LoVo (cell line): ENCODE measurements at places on chromosomes 13 and 19.
A peak's percentile ranks its signal among the peaks of the same experiment; 100 is the strongest.

- DNase-seq = no peak
Measured at GRCh38 chr19:47111006-47111621, 2.5 kb downstream of the ZC3H4 start.

- no peak for DNase-seq
Measured at GRCh38 chr19:13573056-13573667, 66.9 kb upstream of the CACNA1A start.

DNA sequence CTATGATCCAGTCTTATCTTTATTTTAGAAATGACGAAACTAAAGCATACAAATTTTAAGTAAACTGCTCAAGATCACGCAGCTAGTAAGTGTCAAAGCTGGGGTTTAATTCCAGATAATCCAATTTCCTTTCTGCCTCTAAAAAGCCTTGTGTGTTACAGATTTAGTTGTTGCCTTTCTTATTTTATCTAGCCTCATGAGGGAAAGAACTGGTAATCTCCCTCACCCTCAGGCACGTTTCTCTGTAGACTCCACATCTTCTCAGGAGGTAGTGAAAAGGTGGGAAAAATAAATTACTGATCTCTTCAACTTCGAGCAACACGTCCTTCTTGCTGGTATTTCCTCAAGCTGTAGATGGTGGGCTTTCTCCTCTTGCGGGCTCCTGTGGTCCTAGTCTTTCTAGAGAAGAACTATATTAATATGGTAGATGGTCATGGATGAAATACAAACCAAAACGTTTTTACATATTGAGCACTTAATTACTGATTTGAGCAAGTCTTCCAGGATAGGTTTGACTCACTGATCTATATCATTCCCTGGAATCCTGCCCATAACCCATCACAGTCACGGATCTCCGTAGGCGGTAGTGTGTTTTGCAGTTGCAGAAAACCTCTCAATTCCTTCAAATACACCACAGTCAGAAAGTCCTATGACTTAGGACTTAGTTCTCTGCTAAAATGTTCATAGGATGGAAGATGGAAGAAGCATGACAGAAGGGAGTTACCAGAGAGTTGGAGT lies 519.5 kb downstream of the DCT start:
- DNase-seq = no peak

DNA sequence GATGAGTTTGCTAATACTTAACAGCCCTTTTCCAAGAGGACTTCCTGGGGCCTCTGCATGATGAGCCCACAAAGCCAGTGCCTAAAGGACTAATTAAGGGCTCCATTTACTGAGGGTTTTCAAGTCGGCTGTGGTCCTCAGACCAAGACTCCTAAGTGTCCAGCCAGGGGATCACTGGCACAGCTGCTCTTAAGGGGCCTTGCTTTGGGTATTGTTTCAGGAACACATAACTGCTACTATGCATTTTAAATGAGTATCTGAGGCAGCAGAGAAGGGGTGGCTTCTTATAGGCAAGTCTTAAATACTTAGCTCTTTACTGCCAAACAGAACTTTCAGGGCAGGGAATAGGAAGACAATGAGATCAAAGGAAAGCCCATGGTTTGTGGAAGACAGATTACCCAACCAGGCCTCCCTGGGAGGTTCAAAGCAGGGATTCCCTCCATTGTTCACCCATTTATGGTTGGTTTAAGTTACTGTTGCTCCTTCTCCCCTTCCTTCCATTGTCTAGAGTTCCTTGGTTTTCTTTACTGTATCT lies 61.9 kb downstream of the TNFRSF19 start:
- DNase-seq = no peak

DNA sequence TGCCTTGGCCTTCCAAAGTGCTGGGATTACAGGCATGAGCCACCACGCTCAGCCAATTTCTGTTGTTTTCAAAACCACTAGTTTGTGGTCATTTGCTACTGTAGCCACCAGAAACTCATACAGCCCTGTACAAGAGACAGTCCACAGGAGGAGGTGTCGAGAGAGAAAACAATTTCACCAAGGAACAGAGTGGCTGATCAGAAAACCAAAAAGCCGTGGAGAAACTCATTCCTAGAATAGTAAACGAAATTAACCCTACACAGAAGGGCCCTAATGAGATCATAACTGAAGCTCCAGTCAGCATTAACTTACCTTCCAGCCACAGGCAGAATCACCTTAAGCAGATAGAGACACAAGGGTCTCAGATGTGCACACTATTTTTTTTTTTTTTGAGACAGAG lies 3.8 kb upstream of the CCDC124 start:
- DNase-seq = no peak

GRCh38 chr13:101433895-101434294 lies 17.6 kb upstream of the NALCN start:
- no peak for DNase-seq

DNA sequence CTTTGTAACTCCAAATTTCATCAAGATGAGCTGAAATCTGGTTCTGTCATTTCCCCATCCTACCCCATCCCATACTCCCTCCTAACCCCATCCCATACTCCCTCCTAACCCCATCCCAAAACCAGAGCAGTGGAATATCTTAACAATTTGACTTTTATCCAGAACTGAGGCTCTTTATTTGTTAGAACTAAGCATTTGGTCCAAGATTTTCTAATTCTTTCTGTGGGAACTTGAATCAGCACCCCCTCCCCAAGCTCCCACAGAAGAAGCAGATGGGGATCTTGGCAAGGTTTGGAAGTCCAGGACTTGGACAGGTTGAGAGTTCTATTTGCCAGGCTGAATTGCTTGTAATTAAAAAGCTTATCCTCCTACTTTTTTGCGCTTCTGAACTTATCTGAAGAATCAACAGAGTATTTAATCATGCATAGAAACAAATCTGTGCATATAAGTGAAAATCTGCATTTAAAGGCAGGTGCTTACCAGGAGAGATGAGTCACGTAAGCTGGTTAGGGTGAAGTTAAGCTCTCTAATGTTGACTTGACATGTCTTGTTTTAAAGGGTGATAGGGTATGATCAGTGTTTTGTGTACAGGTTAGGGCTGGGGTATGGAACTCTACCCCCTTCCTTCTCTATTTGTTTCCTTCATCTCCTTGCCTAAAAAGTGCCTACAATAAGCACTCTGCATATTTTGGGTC lies 111.1 kb downstream of the COG6 start:
- DNase-seq = no peak

DNA sequence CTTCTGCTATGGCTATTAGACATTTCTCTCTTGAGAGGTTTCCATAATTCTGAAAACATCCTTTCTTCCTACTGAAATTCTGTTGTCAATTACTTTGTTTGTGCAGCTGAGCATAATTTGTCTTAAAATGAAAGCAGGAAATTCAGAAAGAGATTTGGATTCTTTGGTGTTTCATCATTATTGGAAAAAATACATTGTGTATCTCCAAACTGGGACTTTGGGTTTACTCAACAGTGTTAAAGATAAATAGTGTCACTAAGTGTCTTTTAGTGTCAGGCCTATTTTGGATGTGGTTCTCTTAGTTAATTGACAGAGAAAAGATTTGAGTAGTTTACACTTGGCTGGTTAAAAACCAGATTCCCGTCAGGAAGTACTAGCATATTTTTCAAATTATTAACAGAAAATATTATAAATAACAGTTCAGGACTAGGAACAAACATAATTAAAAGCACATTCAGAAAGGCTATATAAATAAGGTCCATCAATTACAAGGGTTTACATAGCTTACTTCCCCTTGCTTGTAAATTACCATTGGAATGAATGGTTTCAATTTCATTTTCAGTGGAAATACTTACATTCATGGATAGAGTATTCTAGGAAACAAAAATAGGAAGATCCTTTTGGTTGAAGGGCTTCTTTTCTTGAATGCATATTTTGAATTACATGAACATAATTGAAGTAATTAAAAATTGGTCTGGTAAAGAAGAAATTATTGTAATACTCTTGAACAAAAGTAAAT lies 483.1 kb downstream of the GPC6 start:
- no peak for DNase-seq

GRCh38 chr19:44636439-44637389 lies 7.0 kb upstream of the PVR start:
- no peak for DNase-seq

DNA sequence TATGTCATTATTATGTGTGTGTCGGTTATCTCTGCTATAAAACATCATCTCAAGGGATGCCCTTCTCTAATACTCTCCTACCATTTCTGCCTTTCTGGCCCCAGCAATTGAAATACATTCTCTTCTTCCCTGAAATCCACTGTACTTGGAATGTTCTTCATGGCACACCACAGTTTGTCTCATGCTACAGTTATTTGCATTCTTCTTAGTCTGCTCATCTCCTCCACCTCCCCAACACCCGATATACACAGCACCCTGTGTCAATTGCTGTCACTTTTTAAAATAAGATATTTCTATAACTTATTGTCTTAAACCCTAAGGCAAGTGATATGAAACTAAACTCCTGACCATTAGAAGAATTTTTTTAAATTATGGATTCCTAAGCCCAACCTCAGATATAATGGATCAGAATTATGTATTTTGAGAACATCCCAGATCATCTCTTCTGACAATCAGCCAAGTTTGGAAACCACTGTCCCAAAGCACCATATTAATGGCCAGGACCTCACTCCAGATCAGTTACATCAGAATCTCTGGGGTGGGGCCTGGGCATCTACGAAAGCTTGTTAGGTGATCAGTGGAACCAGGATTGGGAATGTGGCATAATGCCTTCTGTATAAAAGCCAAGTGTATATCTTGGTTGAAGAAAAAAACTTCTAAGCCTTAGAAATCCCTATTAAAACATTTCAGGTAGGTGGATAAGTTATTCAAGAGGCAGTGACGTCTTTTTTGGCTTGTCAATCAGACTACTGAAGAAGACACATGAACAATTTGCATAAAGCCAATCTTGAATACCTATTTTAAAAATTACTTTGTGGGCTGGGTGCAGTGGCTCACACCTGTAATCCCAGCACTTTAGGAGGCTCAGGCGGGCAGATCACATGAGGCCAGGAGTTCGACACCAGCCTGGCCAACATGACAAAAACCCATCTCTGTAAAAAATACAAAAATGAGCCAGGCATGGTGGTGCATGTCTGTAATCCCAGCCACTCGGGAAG lies 30.0 kb upstream of the KBTBD7 start:
- DNase-seq = no peak

GRCh38 chr13:108755083-108755482 lies 125.7 kb downstream of the MYO16 start:
- DNase-seq = no peak

DNA sequence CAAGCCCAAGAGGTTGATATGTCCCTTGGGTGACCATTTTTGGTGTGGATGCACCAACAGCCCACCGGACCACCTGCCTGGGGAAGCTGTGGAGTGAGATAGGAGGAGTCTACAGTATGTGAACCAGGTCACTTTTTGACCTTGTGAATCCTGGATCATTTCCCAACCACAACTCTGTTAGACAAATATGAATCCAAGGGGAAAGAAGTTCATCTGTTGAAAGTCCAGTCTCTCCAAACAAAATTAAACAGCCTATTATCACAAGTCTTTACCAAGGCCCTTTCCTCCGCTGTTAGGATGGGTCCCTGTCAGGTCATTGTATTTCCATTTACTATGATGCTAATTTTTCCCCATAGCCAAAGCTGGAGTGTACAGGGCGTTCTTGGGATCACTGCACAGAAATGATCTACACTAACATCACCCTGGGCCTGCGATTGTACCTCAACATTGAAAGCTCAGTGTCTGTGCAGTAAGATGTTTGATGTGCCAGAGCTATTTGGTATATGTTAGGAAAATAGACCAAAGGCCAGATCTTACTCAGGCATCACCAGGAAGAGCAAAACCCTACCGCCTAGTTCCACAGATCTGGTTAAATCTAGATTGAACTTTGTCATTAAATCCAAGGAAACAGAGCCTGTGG lies 117.1 kb downstream of the STARD13 start:
- no peak for DNase-seq

- no peak for DNase-seq
Measured at GRCh38 chr19:34957830-34958751, 5.9 kb downstream of the ZNF792 start.

- peak; percentile 91 for DNase-seq
Measured at GRCh38 chr19:17450264-17451075, 2.0 kb upstream of the TMEM221 start.

DNA sequence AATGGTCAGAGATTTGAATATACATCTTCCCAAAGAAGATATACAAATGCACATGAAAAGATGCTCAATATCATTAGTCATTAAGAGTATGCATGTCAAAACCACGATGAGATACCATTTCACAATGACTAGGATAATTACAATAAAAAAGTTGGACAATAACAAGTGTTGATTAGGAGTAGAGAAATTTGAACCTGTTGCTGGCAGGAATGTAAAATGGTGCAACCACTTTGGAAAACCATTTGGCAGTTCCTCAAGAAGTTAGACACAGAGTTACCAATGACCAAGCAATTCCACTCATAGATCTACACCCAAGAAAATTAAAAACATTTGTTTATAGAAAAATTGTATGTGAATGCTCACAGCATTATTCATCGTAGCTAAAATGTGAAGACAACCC lies 33.2 kb upstream of the STARD13 start:
- DNase-seq = no peak

DNA sequence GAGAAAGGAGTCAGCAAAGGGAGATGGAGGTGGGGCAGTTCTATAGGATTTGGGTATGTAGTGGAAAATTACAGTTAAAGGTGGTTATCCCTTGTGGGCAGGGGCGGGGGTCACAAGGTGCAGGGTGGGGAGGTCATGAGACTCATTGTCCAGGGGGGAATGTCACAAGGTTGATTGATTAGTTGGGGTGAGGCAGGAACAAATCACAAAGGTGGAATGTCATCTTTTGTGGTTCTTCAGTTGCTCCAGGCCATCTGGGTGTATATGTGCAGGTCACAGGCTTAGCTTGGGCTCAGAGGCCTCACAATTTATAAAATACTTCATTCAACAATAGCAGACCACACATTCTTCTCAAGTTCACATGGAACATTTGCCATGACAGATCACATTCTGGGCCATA lies 109.6 kb downstream of the ATP11A start:
- no peak for DNase-seq

DNA sequence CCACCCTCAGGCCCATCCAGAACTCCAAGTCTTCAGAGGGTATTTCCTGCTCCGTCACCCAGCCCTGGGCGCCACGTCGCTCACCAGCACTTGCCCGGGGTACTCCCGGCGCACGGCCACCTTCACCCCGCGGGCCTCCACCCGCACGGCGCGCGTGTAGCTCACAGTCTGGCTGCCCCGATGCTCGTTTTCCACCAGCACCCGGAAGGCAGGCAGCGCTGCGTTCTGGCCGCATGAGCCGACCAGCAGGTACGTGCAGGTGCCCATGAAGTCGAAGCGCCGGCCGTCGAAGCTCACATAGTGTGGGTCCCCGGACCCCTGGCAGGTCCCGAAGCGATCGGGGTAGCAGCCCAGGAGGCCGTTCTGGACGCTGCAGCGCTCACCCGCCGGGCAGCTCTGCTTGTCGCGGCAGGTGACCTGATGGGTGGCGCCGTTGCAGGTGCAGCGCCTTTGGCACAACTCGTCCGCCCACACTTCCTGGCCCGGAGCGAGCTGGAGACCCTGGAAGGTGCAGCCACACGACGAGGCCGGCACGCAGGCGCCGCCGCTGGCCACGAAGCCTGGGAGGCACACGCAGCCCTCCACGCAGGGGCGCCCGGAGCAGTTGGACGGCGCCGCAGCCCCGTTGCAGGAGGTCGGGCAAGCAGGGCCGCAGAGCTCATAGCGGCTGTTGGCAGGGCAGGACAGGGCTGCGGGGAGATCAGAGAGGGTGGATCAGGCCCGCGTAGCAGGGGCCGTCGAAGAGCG lies 19.2 kb downstream of the FCGBP start:
- DNase-seq = no peak

GRCh38 chr19:9818175-9818733 lies 625 bp downstream of the FBXL12 start:
- DNase-seq = no peak

- DNase-seq = no peak
Measured at GRCh38 chr19:16076958-16077611, 790 bp downstream of the TPM4 start.

- no peak for DNase-seq
Measured at GRCh38 chr19:30091456-30091855, 149.4 kb downstream of the URI1 start.
